ENCODE measurements at places on chromosomes 11 and 22.

GRCh38 chr11:94586978-94587377, 19.8 kb downstream of the PIWIL4 start:
- no peak for DNase-seq

DNA sequence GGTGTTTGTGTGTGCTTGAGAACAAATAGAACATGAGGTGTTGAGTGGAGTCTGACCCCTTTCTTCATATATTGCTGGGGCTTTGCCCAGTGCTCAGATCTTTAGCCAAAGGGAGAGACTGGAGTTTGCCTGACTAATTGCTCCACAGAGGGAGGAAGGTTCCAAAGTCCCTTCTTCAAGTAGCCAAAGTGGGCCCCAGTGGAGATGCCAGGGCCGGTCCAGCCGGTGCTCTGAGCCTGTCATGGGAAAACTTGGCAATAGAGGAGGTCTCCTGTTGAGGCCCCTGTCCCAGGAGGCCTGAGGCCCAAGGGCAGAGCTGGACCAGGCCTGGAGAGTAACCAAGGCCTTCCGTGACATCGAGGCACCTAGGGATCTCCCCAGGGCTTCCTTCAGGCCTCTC, 112.3 kb downstream of the DSCAML1 start:
- no peak for DNase-seq

DNA sequence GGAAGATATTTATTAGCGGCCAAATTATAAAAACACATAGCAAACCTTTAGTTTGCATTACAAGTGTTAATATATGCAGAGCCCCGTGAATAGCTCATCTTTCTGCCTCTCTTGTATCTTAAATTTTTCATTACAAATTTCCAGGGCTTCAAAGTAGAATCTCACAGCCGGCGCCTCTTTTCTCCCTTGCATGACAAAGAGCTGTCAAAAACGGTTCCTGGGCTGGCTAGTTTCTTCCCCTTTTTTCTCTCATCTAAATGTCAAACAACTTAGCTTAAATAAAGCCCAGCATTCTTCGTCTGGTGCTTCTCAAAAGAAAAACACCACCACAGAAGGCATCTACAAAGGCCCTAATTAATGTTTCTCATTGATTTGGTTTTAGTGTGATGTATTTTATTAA, 253.0 kb downstream of the INSC start:
- DNase-seq, result no peak

DNA sequence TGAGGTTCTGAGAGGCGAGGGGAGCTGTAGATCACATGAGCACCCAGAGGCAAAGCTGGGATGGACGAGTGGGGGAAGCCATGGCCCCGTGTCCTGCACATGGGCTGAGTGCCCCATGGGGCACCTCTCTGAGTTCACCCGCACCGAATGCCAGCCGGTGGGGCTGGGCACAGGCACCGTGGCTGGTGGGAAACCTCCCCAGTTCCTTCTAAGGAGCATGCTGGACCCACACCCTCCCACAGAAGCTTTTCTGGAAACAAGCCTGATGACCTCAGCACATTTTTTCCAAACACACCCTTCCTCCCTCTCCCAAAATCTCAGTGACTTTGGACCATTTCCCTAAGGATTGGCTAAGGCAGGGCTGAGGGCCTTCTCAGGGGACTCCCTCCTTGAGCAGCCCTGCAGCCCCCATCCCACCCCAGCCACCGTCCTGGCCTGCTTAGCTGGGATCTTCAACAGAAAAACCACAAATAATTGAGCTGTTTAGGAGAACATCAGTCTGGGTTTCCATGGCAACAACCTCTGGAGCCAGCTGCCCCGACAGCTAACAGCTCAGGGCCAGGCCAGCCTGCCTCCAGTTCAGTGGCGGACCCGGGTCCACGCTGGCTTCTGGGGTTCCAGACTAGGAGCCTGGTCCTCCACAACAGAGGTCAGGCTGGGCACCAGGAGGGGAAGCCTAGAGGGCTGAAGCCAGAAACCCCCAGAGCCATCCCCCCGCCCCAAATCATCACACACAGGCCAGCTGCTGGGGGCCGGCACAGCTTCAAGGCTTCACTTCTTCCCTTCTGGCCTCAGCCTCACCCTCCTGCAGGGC, 18.1 kb upstream of the LINC01488 start:
- no peak for DNase-seq

- no peak for DNase-seq
Observed at GRCh38 chr11:111605681-111606080, 3.4 kb downstream of the SIK2 start.

- no peak for DNase-seq
Observed at GRCh38 chr22:45960477-45961386, 16.2 kb downstream of the WNT7B start.

GRCh38 chr11:134944986-134945385, 532.9 kb upstream of the B3GAT1 start:
- no peak for DNase-seq

- DNase-seq, result no peak
Observed at GRCh38 chr11:130369713-130370112, 55.0 kb upstream of the ZBTB44 start.

DNA sequence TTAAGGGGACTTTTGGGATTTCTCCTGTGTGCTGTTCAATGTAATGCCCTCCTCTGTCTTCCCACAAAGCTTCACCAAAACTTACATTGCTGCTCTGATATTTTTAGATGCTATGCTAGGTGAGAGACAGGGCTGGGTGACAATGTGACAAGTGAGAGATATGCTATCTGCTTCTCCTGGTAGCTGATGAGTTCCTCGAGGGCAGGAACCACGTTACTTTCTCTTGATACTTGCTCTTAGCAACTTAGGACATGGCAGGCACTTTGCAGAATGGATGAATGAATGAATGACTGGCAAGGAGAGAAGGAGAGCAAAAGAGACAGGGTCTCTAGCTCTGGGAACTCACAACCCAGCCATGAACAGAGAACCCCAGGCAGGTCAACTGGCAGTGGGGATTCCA, 115.4 kb downstream of the C11orf58 start:
- no peak for DNase-seq

GRCh38 chr11:73743045-73743444, 17.8 kb downstream of the RAB6A start:
- no peak for DNase-seq

GRCh38 chr11:10526974-10527918, 13.7 kb downstream of the RNF141 start:
- no peak for DNase-seq

GRCh38 chr11:91871791-91872190, 352.8 kb upstream of the FAT3 start:
- no peak for DNase-seq

- DNase-seq, result peak; percentile 24
Observed at GRCh38 chr11:44632466-44633123, 67.1 kb downstream of the CD82 start.

DNA sequence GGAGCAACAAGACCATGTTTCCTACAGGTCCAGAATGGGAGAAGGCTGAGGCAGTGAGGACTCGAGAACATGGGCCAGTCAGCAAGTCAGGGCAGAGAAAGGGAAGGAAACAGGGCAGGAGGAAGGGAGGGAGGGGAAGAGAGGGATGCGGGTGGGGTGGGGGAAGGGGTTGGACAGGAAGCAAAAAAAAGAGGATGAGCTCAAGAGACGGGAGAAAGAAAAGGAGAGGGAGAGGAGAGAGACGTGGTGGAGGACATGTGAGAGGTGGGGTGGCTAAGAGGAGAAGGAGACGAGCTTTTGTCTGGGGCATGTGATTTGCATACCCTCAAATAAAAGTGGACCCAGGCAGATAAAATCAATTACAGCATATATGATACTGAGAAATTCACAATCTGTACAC, 389.5 kb upstream of the B3GAT1 start:
- no peak for DNase-seq
